ENCODE measurements at places on chromosomes 6 and 20. TPM values are rescaled to one million over a fixed set of nuclear protein-coding genes. Genes with fewer than 3 reads are reported as not detected.

GRCh38 chr6:144123421-144123820, 26.9 kb upstream of the STX11 start:
- DNase-seq, result no peak

- no peak for DNase-seq
These were observed 1.5 kb downstream of the RALY start for GRCh38 chr20:33995053-33995831.

- no peak for DNase-seq
These were observed 134.0 kb downstream of the GJA10 start for GRCh38 chr6:90028066-90028778.

- no peak for DNase-seq
These were observed 201.6 kb upstream of the JARID2 start for GRCh38 chr6:15044146-15044882.

GRCh38 chr6:108193131-108193530, 27.3 kb downstream of the NR2E1 start:
- no peak for DNase-seq

The MTFR2 gene
- 1.3 TPM for total RNA-seq

The SLC4A11 gene
- 0.43 TPM for total RNA-seq

The SNAI1 gene
- 0.95 TPM for total RNA-seq

Measured in T-cell (primary cell).